T1000 (cell line): ENCODE measurements at places on chromosomes 11 and 22.

GRCh38 chr11:23405350-23405937 is 545.2 kb upstream of the CCDC179 start:
- no peak for DNase-seq

DNA sequence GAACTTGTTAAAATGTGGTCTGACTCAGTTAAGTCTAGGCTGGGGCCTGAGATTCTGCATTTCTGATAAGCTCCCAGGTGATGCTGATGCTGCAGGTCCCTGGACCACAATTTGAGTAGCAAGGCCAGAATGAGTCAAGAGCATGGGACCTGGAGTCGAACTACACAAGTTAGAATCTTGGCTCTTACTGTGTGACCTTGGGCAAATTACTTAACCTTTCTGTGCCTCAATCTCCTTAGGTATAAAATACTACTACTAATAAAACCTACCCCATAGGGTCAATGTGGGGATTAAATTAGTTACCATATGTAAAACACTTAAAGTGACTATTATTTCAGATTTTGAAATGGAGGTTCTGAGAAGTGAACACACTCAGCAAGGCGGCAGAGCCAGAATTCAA is 34.3 kb downstream of the GDPD5 start:
- no peak for DNase-seq

DNA sequence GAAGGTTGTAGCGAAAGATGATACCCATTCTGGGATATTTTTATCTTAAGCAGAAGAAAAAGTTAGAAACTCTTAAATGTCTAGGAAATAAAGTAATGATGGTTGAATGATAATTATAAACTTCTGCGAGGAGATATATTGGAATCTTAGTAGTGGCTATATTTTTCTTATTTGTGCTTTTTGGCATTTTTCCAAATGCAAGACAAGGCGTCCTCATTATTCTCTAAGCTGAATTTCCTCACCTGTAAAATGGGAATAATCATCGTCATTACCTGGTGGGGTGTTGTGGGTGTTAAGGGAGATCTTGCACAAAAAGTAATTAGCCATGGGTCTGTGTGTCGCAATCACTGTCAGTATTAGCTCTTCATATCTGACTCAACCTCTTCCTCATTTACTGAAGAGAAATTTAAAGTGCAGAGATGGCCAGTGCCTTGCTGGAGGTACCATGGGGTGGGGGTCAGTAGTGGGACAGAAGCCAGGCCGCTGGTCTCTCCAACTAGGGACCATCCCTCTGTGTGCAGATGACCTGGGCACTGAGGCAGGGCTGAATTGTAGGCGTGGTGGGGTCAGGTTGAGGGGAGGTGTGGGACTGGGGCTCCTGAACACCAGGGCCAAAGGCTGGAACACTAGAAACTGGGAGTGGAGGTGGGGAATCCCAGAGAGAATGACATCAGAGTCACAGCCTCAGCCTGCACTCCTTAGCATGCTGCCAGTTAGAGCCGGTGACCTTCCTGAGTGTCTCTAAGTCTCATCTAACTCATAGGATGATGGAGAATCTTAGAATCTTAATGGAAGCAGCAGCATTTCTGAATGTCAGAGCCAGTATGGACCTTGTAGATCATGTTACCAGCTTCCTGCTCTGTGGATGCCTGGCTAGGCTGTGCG is 4.1 kb downstream of the PITPNM1 start:
- DNase-seq = no peak

GRCh38 chr11:80365076-80365725 is 924.4 kb upstream of the TENM4 start:
- no peak for DNase-seq

DNA sequence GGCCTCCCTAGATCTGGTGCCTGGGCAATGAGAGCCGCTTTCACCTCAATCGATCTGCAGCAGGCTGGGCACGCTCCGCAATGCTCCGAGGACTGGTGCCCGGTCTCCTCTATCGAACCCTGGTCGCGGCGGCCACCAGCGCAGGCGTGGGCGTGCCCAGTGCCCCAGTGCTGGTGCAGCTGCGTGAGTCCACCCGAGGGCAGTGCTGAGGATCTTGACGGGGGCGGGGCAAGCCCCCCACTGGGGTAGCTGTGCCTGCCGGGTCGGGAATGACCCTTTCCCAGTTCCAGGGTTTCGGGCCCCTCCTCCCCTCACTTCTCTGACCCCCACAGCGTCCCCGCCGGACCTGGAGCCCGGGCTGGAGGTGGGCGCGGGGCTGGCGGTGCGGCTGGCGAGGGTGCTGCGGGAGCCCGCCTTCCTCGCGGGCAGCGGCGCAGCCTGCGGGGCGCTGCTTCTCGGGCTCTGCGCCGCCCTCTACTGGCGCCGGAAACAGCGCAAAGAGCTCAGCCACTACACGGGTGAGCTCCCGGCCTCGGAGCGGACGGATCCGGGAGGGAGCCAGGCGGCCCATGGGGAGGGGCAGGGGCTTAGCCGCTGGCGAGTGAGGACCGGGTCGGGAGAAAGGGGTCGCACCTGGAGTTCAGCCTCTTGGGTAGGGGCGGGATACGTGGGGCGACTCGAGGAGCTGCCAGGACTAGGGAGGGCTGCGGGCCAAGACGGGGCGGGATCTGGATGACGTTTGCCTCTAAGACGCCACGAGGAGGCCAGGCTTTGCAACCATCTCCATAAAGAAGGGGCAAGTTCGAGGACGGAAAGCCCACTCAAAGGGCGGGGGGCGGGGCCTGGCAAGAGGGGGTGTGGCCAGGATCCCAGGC is 10.9 kb downstream of the ROBO3 start:
- DNase-seq = peak; percentile 84

DNA sequence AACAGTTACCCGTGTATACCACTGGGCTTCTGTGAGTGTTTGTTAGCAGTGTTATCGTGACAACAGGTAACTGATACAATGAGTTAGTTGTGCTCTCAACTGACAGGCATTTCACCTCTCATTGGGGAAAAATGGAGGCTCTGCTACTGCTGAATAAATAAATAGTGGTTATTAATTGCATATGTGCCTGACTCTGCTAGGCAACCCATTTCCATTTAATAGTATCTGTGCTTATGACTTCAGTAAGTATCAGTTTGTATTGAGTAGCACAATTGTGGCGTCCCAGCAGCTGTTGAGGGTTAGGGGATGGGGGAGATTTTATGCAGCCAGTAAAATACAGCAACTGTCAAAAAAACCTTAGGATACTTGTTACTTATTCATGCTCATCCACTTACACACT is 123.4 kb upstream of the SEZ6L start:
- DNase-seq = no peak

- DNase-seq = no peak
These were observed 517.8 kb downstream of the MN1 start for GRCh38 chr22:27283714-27284113.

GRCh38 chr11:131987703-131988102 is 617.3 kb downstream of the NTM start:
- no peak for DNase-seq

DNA sequence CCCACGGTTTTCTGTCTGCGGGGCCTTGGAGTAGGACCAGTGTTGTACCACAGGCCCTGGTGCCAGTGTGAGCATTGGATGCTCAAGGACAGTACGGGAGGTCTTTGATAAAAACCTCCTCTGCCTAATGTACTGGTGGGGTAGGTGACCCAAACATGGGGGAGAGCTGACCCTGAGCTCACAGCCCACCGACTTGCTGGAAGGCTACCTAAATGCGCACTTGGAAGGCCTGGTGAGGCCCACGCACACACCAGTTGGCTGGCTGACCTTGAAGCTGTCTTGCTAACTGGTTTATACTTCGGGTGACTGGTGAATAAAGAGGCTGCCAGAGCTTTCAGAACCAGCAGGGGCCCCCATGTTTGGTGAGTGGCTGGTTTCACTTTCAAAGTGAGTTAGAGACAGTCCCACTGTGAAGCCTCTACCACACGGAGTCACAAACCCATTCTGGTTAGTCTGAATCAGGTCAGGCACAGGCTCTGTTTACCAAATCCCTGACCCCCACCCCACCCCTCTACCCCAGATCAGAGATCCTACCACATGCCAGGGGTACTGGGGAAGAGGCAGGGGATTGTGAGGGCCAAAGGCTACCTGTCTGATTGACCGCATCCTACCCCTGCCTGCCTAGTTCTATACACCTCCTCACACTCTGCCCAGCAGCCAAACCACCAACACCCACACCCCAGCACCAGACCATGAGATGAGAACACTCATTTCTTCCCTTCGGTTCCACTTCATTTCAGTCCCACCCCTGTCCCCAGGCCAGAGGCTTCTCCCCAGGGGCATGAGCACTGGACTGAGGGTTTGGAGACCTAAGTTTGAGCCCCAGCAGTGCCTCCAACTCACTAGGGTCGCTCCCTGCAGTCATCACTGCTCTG is 12.7 kb upstream of the IL2RB start:
- no peak for DNase-seq

DNA sequence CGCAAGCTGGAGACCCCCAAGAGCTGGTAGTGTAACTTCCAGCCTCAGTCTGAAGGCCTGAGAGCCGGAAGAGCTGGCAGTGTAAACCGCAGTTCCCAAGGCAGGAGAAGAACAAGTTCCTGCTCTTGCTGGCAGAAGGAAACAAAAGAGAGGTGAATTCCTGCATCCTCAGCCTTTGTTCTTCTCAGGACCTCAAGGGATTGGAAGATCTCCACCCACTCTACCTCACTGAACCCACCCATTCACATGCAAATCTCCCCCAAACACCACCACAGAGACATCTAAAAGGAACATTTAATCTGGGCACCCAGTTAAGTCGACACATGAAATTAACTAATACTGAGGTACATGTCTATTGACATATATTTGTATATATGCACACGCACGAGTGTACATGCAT is 1310.3 kb downstream of the TBC1D22A start:
- DNase-seq = no peak

DNA sequence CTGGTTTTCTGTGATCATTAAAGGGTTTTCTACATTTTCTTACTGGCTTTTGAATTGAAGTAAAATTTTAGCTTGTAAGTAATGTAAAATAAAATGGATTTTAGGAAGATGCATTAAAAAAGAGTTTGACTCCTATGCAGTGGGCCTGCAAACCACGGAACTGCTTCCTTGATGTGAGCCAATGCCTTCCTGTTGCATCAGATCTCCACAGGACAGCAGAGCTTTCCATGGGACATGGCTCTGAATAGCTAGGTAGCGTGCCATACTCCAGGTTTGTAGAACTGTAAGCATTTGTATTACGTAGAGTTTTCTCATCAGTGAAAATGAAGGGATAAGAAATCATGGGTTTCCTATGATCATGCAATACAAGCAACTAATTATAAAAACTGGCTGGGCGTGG is 133.4 kb downstream of the SWAP70 start:
- DNase-seq = no peak

- no peak for DNase-seq
These were observed 716.6 kb downstream of the BRD1 start for GRCh38 chr22:49111085-49111484.

GRCh38 chr22:39630721-39631120 is 60.2 kb downstream of the CACNA1I start:
- no peak for DNase-seq

DNA sequence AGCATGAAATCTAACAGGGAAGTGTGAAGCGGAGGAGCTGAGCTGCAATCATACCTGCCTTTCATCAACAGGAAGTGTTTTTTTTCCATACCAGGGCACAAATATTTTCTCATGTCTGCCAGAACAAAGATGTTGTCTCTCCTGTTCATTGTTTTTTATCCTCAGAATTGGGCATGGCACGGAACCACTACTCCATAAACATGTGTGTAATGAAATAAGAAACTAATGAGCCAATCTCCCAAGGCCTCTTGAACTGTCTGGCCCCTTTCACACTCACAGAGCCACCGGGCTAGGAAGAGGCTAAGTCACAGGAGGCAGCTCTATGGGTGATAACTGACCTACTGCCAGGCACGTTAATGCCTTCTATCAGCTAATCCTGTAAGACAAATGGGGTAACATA is 124.4 kb downstream of the ETS1 start:
- no peak for DNase-seq

DNA sequence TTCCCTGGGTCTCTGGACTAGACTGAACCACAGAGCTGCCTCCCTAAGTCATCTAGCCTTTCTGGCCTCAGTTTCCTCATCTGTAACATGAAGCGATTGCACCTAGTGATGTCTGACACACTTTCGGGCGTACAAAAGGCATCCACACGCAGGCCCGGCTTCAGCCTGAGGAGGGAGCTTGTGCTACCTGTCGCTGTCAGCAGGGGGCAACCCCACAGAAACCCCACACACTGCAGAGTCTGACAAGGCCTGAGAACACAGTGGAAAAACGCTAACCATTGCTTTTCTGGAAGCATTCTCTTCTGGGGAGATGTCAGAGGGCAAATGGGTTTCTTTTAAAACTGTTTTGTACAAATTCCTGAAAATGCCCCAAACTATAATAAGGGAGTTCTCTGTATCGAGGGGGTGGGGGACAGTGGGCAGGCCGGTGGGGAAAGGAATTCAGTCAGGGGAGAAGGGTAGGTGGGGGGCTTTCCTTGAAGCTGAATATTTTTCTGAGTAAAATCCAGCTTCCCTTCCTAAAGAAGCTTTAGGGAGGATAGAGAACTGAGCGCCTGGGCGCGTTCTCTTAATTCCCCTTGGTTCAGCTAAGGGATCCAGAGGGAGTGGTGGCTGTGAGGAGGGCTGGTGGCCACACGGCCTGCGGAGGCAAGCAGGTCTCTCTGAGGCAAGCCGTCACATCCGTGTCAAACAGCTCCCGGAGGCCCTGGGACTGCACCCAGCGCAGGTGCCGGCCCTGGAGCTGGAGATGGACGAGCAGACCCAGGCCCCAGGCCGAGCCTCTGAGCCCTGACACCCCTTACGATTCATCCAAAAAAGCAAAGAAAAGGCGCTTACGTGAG is 533 bp downstream of the ELF5 start:
- no peak for DNase-seq
